D341Med (cell line): ENCODE measurements at places on chromosomes 12 and 14.
A peak's percentile ranks its signal among the peaks of the same experiment; 100 is the strongest.

DNA sequence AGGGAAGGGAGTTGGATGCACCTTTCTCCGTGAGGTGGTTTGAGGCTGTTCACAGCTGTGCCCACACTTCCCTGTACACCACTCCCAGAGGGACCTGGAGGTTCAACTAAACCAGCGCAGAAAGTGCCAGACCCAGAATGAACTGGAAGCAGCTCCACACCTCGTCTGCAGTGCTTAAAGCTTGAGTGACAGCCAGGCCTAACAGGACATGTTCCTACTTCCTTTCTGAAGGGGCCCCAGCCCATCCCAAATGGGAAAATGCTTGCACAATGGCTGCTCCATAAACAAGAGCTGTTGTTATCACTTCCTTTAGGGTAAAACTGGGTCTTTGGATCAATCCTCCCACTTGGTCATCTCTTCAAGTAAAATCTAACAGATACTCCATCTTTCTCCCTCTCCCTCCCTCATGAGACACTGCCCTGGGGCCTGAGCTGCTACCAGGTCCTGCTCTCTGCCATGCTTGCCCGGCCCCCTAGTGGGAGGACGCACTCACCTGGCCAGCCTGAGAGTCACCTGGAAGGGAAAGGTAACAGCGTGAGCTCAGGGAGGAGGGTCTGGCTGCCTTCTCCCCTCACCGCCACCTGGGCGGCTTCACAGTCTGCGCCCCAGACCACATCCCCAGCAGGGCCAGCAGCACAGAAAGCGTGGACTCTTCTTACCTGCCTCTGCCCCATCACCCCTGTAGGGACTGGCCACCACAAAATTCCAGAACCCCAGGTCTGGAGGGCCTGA is 33.5 kb downstream of the ISCA2 start:
- no peak for DNase-seq

GRCh38 chr14:89185919-89186855 is 230.8 kb downstream of the FOXN3 start:
- no peak for DNase-seq

DNA sequence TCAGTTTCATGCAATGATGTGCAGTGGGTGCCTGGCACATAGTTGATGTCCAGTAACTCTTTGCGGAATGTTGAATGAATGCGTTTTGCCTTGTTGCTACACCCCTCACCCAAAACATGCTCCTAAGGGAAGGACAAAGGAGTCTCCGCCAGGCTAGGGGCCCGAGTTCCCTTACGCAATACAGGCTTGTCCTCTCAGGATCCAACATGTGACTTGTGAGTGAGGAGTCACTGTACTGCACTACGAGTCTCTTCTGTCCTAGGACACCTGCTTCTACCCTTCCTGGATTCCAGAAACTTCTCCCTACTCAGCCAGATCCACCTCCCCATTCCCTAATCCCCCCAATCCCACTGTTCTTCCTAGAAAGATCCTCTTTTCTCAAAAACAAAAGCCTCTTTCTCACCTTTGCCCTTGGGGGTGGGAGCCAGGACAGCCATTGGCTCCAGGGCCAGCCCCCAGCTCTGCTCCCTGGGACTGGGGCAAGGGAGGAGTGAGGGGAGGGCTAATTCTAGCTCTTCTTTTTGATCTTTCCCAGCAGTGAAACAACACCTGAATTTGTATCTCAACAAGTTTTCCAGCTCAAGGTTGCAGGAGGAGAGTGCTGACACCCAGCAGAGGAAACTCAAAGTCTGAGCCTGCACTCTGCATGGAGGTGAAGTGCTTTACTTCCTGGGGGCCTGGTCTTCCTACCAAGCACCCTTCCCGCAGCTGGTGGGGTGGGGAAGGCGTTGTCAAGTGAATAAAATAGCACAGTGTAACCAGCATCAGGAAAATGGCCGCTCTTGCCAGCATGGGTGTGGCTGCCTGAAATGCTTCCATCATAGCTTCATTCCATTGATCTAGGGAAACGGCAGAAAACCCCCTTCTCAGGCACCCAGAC is 3.4 kb upstream of the OTUB2 start:
- DNase-seq = no peak

DNA sequence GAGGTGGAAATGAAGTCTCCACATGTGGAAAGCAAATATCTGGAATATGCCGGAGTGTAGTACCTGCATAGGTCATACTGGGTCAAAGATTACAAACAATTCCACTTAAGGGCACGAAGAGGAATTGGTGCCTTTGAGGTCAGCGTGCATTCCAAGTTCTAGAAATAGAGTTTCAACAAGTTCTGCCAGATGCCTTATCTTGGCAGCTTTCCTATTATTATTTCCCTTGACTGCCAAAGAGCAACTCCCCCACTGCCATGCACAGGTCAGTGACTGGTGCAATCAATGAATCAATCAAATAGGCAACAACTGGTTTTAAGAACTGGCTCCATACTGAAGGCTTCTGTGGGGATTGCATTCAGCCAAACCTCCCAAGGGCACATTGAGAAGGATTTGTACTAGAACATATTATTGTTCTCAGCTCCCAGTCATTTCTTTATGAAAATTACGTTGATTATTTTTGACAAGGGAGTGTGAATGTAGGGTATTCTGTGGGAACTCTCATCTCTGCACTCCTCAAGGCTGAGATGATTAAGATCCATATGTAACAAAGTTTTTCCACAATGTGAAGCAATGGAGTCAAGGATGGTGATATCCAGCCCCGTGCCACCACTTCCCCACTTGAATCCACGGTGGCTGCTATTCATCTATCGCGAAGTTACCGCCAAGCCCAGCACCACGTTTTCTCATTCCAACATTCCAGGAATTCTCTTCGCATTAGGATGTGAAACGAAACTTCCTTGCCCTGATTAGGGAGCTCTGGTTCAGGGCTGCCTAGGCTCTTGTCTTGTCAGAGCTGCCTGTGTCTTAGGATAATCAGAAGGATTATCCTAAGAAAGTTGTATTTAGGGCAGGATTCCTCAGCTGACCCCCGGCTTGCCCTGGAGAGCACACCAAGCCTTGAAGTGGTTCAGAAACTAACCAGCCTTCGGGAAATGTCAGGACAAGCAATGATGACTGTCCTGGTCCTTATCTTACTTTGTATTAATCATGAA is 115.1 kb upstream of the PCED1B start:
- DNase-seq = no peak

DNA sequence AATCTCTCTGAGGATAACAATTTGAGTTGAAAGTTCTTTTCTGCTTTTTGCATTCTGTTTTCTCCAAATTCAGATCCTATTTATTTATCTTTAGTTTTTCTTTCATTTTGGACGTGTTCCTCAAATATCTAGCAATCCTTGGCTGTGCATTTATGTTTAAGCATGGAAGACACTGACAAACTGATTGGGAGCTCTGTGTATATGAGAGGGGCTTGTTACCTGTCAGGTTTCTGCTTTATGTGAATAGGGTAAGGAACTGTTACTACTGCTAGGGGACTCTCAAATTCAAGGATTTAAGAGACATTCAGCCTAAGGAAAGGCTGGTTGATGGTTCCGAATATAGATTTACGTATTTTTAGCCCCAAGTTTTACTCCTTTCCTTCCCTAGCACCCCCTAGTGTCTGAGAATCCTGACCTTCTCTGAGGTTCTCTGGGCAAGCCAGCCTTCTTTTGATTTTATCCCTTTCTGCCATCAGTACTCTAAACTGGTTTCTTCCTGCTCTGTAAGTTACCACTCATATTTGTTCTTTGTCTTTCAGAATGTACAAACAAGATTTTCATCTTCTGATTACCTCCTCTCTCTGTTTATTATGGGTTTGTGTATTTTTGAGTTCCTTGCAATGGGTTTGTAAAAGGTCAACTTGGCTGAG is 30.5 kb downstream of the YLPM1 start:
- DNase-seq = no peak

DNA sequence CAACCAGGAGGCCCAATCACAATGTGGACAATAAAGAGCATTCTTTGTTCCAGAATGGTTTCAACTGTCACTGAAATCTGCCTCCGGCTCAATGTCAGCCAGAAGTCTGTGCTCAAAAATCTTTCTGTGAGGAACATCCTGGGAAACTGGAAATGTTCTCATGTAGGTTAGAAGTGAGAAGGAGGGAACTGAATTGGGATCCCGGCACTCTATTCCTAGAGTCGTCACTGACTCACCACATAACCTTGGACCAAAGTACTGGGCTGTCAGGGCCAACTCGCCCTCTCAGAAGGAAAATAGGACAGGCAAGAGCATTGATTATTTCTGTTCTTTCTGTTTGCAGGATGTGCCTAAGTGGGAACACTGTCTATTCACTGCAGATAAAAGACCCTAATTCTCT is 57.6 kb downstream of the PRKAB1 start:
- no peak for DNase-seq

GRCh38 chr14:95993768-95994592 is 45.2 kb upstream of the C14orf132 start:
- peak; percentile 59 for DNase-seq

GRCh38 chr12:112808156-112808555 is 16.6 kb downstream of the RPH3A start:
- no peak for DNase-seq

DNA sequence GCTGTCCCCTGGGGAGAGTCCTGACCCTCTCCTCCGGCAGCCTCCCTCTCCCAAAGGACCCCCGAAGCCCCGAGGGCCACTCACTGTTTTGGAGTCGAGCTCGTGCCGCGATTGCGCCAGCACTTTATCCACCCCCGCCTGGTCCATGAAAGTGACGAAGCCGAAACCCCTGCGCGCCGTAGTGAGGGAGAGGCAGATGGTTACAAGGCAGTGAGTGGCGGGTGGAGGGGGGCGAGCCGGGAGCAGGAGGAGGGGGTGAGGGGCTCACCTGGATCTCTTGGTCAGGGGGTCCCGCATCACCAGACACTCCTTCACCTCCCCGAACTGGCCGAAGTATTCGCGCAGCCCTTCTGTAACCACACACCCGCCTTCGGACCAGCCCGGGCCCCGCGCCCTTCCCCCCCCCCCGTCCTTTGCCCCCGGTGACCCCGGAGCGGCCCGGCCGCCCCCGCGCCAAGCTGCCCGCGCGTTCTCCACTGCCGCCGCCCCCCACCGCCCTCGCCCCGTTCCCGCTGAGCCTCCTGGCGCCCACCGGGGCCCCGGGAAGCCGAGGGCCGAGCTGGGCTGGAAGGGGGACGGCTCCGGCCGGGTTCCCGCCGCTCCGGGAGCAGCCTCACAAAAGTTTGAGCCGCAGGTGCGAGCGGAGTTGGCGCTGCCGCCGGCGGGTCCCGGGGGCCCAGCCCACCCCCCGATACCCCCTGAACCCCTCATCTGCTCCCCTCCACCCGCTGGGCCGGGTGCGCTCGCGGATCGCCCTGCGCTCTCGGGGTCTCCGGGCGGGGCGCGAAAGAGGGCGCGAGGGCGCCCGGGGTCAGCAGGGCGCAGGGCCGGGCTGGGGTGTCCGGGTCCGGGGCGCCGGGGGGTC is 808 bp downstream of the MSI1 start:
- peak; percentile 62 for DNase-seq

DNA sequence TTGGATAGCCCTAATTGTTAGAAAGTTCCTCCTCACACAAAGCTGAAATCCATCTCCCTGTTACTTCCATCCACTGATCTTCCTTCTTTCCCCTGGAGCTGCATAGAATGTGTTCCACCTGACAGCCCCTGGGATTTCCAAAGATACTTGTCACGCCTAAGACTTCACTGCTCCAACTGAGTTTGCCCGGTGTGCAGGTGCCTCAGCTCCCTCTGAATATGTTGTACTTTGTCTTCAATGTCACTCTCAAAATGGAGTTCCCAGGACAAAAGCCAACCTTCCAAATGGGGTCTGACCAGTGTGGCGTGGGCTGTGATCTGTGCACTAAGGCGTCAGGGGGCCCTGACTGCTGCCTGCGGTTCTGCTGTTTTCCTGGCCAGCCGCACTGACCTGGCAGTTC is 42.8 kb downstream of the CACNA2D4 start:
- peak; percentile 7 for DNase-seq

DNA sequence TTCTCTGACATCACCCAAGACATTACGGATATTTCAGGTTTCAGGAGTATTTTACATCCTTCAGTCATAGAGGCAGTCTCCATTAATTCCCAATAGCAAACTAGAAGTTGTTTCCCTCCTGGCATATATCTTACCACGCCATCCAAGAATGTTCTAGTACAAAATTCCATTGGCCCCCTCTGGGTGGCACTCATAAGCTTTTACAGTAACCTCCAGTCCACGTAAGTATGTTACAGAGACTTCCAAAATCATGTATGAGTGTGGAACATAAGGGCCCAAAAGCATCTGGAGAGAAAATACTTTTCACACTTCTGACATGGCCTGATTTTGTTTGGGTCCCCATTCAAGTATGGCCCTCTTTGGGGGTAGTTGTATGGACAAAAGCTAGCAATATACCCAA is 58.1 kb upstream of the DHRS4 start:
- DNase-seq = no peak

GRCh38 chr14:74627076-74627475 is 15.0 kb upstream of the LTBP2 start:
- no peak for DNase-seq

GRCh38 chr12:57159311-57159710 is 11.9 kb upstream of the LRP1-AS start:
- no peak for DNase-seq

DNA sequence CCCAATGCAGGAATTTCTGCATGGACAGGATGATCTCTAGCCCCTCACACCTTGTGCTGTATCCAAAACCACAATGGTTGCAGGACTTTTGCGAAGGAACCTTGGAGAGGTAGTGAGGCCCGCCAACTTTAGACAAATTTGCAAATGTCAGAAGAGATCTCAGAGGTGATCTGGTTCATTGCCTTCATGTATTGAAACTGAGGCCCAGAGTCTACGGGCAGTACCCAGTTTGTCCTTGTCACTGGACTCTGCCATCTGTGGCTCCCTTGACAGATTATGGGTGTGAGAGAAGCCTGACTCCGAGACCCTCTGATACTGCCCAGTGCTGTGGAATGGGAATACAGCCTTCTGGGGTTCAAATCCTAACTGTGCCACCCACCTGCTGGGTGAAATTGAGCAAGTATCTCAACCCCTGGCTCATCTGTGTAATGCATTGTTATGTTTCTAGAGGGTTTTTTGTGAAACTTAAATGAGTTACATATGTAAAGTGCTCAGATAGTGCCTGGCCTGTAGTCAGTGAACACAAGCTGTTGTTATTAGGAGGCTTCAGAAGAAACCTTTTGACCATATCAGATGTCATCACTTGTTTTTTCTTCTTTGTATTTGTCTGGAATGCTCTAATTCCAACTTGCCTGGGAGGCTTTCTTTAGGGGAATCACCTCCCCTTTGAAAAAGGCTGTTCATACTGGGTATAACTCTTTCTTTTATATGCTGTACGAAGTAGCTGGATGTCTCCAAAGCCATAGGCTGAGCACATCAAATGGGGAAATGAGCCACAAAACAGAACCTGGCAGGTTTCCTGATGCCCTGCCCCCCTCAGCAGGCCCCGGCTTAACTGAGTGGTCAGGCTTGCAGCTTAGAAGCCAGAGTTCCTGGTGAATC is 71.4 kb upstream of the SRSF5 start:
- no peak for DNase-seq

- DNase-seq = peak; percentile 38
Observed at GRCh38 chr12:57727758-57728395, 10.7 kb downstream of the AGAP2 start.

DNA sequence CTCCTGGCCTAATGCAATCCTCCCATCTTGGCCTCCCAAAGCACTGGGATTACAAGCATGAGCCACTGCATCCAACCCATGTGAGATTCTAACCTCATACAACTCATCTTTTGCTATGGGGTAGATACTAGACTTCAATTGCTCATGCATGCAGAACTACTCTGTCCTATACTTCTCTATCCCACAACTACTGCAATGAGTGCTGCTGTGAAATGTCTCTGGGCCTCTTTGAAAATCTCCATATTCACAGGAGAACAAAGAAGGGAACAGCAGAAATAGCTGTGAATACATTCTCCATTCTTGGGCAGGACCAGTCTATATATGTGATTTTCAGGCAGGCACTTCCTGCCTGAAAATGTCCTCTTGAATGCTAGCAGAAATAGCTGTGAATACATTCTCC is 220.7 kb upstream of the GRIP1 start:
- no peak for DNase-seq

- DNase-seq = no peak
Observed at GRCh38 chr14:94582199-94582750, 1.0 kb downstream of the SERPINA5 start.
